Neuronal stem cell (in vitro differentiated cells): ENCODE measurements at places on chromosomes 5 and 9.

DNA sequence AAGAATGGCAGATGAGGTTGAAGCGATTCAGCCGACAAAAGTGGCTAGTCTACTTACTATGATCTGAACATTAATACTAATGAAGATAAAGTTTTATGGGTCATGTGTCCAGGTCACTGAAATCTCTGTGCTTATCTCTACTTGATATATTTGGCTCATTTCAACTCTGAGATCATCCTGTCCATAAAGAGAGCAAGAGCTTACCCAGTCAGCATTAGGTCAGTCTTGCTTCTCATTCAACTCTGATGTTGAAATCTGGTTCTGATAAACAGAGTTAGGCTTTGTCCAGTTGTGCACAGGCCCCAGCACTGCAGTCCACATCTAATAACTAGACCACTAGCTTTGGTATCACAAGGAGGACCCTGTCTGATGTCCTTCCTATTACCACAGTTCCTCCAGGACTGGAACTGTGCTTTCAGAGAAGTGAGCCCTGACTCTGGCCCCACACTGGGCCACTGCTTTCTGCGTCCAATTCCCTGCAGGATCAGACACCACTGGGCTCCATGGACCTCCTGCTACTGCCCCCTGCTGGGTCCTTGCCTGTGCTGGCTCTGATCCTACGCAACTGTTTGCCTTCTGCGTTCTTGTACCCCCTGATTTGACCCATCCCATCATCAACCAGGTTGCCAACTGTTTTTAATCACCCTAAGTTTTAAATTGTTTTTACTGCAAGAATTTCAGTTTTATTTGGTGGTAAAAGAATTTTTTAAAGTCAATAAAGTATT lies 23.7 kb upstream of the FAM120A start:
- no peak for DNase-seq

DNA sequence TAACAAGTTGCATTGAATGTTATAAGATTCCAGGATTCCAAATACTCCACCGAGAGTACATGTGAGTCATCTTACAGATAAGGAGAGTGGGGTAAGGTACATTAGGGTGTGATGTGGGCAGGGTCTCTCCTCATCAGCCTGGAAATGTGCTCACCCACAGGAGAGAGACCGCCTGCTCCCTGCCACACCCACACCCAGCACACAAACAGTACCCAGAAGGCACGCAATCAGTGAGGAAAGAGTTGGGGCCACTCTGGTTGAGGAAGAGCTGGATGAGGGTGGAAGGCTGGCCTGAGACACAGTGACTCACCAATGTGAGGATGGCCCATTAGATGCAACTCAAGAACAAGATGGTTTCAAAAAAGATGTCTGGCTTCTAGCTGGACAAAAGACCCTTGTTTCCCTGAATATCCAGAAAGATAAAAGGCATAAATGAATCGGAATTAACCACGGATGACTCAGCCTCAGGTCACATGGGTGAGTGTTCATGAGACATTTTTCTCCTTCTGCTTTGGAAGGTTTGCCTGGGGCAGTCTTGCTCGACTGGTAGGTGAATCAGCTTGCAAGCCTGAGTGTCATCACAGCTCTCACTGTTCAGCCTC lies 51.1 kb upstream of the LHFPL2 start:
- DNase-seq: no peak

GRCh38 chr5:35898952-35899660 lies 39.3 kb downstream of the CAPSL start:
- no peak for DNase-seq

DNA sequence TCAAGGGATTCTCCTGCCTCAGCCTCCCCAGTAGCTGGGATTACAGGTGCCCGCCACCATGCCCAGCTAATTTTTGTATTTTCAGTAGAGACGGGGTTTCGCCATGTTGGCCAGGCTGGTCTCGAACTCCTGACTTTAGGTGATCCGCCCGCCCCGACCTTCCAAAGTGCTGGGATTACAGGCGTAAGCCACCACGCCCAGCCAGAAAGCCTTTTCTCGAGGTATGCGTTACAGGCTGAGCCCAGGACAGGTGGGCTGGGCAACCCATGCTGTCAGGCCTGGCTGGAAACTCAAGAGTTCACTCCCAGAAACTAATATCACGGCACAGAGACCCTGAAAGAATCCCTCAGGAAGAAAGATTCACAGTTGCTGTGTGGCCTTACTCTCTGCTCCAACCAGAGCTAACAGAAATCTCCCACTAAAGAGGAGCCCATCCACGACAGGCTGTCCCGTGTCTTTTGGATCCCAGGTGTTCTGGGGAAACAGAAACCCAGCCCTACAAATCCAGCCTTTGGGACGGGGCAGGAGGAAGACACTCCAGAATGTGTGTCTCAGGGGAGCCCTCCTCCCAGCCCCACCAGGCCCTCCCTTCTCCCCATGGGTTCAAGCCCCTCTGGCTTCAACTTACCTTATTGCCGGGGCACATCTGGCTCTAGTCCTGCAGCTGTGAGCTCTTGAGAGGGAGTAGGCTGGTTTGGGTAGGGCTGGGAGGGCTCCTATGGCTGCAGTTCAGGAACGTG lies 400 bp downstream of the TIFAB start:
- no peak for DNase-seq

GRCh38 chr5:154571325-154572035 lies 93.5 kb upstream of the HAND1 start:
- no peak for DNase-seq

GRCh38 chr5:81922854-81923279 lies 49.0 kb upstream of the ATG10 start:
- DNase-seq: no peak

DNA sequence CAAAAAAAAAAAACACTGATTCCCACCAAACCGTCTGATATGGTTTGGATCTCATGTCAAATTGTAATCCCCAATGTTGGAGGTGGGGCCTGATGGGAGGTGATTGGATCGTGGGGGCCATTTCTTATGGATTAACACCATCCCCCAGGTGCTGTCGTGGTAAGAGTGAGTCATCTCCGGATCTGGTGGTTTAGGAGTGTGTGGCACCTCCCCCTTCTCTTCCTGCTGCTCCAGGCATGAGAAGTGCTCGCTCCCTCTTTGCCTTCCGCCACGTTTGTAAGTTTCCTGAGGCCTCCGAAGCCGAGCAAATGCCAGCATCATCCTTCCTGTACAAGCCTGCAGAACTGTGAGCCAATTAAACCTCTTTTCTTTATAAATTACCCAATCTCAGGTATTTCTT lies 45.2 kb downstream of the HSD17B3 start:
- no peak for DNase-seq

DNA sequence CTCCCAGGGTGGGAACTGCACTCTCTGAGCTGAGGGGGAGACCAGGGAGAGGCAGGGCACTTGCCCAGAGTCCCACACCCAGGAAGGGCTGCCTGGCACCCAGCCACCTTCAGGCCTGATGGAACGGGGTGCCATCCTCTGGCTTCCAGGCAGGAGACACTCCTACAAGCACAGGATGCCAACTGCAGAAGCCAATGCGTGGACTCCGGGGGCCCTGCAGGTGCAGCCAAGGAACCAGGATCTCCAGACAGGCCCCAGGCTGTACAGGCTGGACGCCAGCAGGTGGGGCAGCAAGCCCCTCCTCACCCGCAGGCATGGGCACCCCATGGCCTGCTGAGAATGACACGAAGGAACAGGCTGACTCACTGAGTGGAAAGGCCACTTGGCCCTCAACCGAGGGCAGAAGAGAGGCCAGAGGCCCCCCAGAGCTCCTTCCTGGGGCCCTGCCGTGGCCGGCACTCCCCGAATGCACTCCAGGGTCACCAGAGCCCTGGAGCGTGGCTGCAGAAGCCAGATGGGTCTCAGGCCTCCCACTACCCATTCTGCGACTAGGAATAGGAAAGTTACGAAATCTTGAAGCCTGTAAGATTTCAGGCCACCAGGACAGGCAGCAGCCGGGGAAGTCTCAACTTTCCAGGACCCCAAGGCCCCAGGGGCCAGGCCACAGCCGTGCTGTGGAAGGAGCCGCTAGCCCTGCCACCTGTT lies 15.7 kb downstream of the NACC2 start:
- DNase-seq: no peak

DNA sequence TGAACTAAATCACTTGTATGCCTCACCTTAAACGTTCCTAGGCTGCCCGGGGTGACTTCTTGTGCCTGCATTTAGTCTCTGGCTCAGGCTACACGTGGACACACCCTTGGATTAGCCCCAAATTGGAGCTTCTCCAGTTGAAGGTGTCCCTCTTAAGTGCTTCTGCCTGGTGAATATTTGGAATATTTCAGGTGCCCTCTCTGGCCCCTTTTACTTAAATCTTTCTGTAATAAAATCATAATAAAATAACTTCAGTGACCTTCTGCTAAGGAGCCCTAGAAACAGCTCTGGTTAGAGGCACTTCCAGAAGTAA lies 74.3 kb upstream of the KLF9 start:
- no peak for DNase-seq

GRCh38 chr9:80881320-80881719 lies 808.0 kb downstream of the TLE1 start:
- no peak for DNase-seq

- DNase-seq: no peak
Observed at GRCh38 chr5:77356740-77357139, 135.4 kb downstream of the WDR41 start.

DNA sequence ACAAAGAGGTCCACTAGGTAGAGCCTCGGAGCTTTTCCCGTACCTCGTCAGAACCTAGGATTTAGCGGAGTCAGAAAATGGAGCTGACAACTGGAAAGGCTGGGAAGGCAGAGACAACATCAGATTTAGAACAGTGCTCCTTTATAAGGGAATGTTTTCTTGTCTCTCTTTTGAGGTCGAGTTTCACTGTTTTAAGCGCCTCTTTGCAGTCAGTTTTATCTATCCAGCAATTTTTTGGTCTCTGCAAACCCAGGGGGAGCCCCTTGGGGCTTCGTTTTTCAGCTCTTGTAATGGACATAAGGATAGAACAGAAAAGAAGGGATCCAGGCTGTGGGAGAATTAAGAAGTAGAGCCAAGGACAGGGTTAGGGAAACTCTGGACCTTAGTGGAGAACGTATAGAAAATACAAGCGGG lies 80.5 kb downstream of the FNBP1 start:
- no peak for DNase-seq

- DNase-seq: no peak
Observed at GRCh38 chr5:150561571-150562275, 53.8 kb downstream of the NDST1 start.

DNA sequence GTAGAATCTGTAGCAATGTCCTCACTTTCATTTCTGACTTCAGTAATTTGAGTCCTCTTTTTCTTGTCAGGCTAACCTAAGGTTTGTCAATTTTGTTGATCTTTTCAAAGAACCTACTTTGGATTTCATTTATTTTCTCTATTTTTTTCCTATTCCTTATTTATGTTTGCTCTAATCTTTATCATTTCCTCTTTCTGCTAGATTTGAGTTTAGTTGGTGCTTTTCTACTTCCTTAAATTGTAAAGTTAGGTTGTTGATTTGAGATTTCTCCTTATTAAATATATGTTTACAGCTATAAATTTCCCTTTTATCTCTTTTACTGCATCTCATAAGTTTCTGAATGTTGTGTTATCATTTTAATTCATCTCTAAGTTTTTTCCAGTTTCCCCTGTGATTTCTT lies 75.1 kb upstream of the FAM120A start:
- DNase-seq: no peak

DNA sequence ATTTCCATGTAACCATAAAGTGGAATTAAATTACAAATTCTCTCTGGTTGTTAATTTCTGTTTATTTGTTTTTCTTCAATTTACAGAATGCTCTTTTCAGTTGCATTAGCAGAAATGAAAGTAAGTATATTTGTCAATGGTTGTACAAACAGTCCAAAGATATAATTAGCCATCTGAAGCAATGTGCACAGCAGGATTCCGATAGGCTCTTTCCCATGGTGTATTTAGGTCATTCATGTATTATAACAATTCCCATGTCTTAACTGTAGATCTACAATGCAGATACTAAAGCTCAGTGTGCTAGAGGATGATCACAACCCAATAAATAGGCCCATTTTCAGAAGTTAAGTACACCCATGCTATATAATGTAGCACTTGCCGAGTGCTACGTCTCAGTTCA lies 43.8 kb downstream of the RECK start:
- DNase-seq: no peak

- DNase-seq: no peak
Observed at GRCh38 chr9:125763394-125763801, 16.2 kb downstream of the PBX3 start.

- DNase-seq: peak; percentile 93
Observed at GRCh38 chr9:137453643-137454081, 5.5 kb downstream of the NSMF start.

GRCh38 chr5:143198332-143198731 lies 205.2 kb downstream of the NR3C1 start:
- no peak for DNase-seq

DNA sequence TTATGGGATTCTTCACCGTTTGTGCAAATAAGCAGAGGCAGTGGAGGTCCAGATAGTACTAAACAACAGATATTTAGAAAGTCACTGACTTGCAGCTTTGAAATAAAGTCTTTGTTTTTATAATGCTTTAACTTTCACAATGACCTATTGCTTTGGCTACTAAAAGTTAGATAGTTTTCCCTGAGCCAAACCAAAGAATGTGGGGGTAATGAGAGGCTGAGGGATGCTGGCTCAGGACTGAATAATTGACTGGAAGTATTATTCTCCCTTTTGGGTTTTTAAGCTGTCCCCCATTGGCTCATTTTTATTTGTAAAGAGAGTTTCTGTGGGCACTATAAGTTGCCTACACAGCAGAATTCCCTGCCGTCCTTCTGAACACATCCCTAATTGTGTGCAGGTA lies 99.2 kb upstream of the ACTBL2 start:
- no peak for DNase-seq

- no peak for DNase-seq
Observed at GRCh38 chr5:4027088-4027734, 431.6 kb downstream of the IRX1 start.

DNA sequence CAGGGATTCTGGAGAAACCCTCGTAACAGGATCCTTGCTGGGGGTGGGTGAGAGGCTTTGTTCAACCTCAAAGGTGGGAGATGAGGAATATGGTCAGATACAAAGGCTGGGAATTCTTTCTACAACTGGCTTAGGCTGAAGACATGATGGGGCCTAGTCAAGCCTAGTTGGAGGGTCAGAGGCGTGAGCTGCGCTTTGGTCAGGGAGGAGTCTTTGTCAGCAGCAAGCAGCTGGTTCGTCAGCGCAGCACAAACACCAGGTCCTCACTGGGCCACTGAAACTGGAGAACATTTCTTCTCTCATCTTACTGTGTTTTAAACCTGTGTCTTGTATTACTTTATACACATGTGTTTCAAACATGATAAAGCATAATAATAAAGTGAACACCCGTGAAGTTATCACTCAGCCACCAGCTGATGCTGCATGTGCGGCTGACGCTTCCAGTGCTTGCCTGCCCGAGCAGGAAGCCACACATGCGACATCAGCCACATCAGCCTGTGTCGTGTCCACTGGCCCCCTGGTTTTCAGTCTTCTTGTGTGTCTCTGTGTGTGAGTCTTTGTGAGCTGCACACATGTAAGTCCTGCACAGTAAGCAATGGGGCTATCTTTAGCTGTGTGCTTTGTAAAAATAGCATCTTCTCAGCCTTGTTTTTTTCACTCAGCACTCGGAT lies 81.5 kb downstream of the WNK2 start:
- DNase-seq: no peak

- no peak for DNase-seq
Observed at GRCh38 chr5:167678481-167678880, 613.0 kb upstream of the WWC1 start.
